Ecto neural progenitor cell (in vitro differentiated cells): ENCODE measurements at places on chromosomes 7 and 10.

DNA sequence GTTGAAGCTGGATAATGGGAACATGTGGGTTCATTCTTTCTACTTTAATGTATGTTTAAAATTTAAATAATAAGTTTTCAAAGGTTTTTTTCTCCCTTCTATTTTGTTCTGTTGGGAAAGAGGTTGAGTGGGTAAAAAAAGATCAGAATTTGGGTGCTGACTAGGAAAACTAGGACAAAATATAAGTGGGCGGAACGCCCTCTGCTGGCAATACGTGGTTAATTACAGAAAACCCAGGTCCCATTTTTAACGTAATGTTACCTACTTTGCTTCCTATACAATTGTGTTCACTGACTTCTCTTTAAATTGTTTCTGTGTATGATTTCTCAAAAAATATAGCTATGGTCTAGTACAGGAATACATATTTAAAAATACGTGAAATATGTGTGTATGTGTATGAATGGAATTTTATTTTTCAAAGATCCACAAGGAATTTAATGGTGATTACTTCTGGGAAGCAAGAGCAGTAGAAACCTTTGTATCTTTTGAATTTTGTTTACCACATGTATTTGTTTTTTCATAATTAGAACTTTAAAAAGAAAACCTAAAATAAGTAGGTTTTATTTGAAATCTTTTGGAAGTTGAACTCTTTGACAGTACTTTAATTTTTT, 8.7 kb downstream of the ECD start:
- no peak for DNase-seq

- DNase-seq = no peak
Measured at GRCh38 chr7:134732728-134733127, 46.7 kb upstream of the CALD1 start.

DNA sequence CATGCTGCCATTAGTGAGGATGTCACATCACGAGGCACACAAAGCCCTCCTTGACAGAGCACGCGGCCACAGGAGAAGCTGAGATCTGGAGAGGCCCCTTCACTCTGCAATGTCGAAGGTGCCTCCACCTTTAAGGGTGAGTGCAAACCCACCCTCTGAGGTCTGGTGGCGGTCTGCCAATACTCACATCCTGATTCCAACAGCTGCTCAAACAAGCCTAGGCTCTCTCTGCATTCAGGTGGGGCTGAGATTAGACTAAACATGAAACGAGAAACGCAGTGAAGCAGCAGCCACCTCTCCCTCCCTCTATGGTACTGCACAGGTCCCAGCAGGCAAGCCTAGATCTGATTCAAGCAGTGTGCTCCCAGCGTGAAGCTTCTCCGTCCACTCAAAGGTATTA, 151.8 kb downstream of the TCERG1L start:
- no peak for DNase-seq

DNA sequence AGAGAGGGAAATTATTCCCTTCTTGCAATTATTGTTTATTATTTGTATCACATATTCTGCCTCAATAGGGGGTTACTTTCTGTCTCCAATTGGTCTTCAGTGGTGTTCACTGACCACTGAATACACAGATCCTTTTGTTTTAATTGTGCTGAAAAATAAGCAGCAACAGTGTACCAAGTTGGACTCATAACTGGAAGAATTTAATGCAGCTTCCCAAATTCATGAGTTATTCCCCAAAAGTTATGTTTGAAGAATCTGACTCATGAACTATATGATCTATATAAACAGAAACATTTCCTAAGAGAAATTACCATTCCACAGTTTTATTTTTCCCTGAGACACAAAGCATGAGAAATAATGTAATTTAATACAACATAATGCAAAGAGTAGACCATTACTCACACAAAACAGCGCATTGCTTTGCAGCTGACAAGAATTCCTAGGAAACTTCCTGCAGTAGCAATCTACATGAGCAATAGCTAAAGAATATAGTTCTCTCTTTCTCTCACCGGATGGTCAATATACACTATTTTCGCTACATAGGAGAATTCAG, 479.2 kb downstream of the HTR7 start:
- DNase-seq = no peak

- DNase-seq = peak; percentile 56
Measured at GRCh38 chr10:58299580-58299979, 30.6 kb downstream of the CISD1 start.

DNA sequence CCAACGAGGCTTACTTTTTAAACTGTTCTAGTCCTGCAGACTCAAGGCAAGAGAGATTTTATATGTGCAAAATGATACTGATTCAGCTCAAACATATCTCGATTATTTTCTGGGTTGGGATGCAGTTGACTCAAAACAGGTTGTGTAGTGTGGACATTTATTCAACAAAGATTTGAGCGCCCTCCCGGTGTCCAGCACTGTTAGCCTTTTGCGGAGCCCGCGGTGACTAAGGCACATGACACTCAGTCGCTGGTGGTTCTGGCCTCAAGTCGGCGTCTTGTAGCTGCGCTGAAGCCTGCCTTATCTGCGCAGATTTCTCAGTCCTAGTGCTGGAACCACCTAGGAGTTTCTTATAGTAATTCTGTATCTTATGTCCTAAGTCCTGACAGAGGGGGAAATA, 938 bp upstream of the CADPS2 start:
- peak; percentile 71 for DNase-seq

- DNase-seq = no peak
Measured at GRCh38 chr7:39525926-39526325, 40.3 kb upstream of the YAE1 start.

DNA sequence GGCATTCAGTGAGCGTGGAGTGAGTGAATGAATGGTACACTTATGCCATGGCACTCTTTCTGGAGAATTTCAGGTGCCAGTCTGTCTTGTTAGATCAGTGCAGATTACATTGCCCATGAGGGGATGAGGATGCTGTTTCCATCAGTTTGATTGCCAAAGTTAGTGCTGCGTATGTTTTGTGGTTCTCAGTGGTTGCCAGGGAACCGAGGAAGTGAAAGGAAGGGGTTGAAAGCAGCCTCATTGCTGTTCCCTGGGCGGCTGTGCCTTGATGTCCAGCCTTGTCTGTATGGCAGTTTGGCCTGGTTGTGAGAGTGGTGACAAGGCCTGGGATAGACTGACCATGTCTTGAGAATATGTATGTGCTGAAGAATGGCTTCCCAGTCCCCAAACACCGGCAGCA, 30.2 kb downstream of the WBP1L start:
- DNase-seq = no peak

- DNase-seq = no peak
Measured at GRCh38 chr10:117353684-117354083, 21.6 kb downstream of the PDZD8 start.

- no peak for DNase-seq
Measured at GRCh38 chr10:16341637-16342036, 95.2 kb upstream of the PTER start.

DNA sequence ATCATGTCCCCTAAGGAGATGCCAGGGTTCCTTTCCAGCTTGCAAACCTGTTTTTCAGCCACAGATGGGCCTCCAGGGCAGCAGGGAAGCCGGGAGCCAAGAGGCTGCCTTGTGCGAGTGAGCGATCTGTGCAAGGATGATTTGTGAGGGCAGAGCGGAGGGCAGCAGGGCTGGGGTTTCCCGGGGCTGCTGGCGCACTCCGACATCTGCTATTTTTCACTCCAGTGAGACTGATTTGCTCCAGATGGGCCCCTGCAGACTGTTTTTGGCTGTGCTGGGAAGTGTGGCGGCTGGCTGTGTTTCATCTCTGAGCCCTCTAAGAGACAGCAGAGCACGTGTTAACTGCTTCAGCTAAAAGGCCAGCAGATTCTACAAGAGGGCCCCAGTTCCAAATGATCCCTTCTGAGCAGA, 466.2 kb downstream of the TYW1 start:
- peak; percentile 59 for DNase-seq

DNA sequence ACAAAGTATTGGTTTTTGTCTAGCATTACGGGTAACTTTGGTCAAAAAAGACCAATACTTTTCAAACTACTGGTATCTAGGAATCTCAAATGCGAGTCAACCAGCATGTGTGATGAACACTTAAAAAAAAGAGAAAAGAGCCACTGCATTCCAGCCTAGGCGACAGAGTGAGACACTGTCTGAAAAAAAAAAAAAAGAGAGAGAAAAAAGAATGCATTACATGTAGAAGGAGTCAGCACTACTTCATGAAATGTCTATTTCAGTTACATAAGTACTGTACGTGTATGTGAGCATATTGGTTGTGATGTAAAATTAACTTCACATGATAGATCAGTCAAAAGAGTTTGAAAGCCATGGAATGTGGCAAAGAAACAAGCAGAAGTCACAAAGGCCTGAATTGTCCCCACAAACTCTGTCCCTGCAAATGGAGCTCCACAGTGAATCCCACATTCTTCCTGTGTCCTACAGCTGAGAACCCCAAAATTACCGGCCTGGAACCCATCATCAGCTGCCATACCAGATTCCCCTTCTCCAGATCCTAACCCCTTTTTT, 1.6 kb downstream of the DENND11 start:
- no peak for DNase-seq

GRCh38 chr10:28248092-28248491, 54.8 kb downstream of the MPP7 start:
- DNase-seq = no peak

GRCh38 chr10:21057436-21057835, 160.3 kb upstream of the NEBL start:
- no peak for DNase-seq

DNA sequence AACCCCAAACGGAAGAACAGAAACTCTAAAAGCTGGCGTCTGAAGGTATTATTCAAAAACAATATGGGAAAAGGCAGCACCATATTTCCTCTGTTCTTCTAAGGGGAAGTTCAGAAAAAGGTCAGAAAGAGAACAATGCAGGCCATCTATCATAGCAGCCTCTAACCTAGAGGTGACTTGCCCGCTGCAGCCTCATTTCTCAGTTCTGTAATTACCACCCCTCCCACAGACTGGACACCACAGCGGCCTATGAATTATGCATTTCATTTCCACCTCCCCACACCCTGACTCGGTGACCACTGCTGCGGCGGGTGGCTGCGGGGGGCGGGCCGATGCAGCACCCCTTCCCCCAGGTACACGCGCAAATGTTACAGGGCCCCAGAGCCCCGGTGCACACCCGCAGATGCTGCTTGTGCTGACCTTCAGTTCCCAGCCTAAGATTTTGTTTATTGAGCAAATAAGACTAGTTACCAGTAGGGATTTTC, 125.5 kb downstream of the CLEC2L start:
- no peak for DNase-seq

- DNase-seq = peak; percentile 59
Measured at GRCh38 chr10:75233444-75234016, 2.2 kb downstream of the COMTD1 start.

DNA sequence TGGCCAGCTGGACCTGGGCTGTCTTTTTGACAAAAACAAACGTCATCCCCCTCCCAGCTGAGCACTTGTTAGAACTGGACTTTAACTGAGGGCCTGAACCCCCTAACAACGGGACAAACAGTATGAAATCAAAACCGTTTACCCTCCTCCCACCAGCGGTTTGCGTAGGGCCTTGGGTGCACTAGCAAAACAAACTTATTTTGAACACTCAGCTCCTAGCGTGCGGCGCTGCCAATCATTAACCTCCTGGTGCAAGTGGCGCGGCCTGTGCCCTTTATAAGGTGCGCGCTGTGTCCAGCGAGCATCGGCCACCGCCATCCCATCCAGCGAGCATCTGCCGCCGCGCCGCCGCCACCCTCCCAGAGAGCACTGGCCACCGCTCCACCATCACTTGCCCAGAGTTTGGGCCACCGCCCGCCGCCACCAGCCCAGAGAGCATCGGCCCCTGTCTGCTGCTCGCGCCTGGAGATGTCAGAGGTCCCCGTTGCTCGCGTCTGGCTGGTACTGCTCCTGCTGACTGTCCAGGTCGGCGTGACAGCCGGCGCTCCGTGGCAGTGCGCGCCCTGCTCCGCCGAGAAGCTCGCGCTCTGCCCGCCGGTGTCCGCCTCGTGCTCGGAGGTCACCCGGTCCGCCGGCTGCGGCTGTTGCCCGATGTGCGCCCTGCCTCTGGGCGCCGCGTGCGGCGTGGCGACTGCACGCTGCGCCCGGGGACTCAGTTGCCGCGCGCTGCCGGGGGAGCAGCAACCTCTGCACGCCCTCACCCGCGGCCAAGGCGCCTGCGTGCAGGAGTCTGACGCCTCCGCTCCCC, at the start of gene IGFBP1:
Gene IGFBP1 (plus strand): TSS at position 304 of the 808 bp plus-strand sequence. CDS start 165 bp downstream, at position 469.
- peak; percentile 62 for DNase-seq

GRCh38 chr7:70624500-70625103, 507.3 kb upstream of the GALNT17 start:
- DNase-seq = no peak

GRCh38 chr10:43287056-43288007, 20.5 kb upstream of the RASGEF1A start:
- no peak for DNase-seq

- DNase-seq = no peak
Measured at GRCh38 chr10:129085811-129086210, 381.2 kb upstream of the MGMT start.

GRCh38 chr10:63665670-63666134, 144.5 kb downstream of the REEP3 start:
- DNase-seq = no peak

DNA sequence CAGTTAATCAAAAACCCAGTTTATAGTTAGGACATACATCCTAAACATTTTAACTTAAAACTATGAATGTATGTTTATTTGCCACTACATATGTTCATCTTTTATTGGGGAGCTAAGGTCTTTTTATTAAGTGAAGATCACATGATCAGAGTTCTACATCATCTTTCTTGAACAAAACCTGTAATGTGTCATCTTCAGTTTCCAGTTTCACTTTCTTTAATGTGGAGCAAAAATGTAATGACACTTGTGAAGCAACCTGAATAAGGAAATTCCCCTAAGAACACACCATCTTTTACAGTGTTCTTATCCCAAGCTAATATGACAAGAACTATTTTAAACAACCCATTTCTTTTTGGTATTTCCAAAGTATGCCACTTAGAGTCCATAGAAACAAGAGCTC, 166.7 kb upstream of the BET1 start:
- no peak for DNase-seq

DNA sequence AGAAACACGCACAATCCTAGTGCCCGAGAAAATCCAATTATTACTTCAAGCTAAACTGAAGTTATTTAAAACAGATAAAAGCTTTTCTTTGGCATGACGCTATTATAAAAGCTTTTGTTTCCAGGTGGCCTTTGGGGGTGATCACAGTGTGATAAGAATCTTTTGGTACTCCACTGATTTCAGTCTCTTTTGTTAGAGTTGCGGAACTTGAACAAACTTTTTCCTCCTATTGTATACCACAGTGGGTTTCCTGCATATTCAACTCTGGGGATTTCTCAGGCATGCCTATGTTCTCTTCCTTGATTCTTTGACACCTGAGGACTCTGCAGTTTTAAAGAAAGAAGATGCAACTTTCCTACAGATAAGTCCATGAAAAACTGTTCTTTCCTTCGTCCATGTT, 99.7 kb upstream of the PITRM1 start:
- DNase-seq = no peak

DNA sequence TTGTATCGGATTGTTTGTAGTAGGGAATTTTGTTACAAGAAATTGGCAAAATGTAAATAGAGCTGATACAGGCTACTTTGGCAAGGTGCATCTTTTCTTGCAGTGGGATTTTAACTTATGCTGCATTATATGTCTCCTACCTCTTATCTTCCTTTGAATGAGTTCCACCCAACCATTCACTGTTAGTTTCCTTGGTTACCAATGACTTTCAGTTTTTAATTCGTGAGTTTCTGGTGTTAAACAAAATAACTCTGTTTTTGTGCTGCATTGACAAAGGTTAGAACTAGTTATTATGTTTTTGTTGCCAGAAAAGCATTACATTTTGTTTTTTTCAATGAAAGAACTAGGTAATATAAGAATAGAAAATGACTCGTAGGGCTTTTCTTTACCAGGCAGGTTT, 327.2 kb downstream of the LHFPL3 start:
- DNase-seq = no peak
